ENCODE measurements at places on chromosomes 13 and 19.

DNA sequence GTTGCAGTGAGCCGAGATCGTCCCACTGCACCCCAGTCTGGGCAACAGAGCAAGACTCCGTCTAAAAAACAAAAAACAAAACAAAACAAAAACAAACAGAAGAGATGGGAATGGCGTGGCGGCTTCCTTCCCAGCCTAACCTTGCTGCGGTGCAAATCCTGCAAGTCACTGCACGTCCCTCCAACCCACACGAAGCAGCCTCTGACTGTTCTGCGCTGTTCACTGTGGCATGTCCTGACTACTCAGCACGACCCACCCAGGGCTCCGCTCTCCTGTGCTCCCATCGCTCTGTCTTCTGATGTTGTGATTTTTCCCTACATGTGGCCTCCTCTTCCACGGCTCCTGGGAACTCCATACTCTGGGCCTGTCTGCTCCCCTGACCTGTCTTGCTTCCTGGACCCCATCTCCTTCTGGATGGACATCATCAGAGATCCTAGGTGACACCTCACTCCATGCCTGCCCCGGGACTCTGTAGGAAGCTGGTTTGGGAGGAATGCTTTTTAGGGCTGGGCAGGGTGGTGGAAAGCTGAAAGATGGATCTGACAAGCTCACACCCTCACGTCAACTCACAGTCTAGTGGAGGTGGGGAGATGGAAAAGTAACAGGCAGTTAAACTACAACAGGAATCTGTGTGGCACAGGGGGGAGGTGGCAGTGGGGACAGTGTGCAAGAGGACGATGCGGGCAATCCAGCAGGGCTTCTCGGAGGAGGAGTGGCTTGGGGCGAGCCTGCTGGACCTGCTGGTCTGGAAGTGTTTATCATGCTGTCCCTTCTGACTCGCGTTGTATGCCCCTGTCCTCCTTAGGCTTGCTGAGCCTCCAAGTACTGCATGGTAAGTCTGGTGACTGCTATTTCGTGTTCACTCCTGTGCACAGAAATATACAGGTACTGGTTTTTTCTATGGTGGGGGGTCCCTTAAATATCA lies 18.8 kb downstream of the ZSCAN5A start:
- DNase-seq: no peak

GRCh38 chr13:106260352-106260751 lies 275.1 kb downstream of the EFNB2 start:
- DNase-seq: no peak

GRCh38 chr19:3544742-3545668 lies 6.0 kb downstream of the TEKTIP1 start:
- peak; percentile 60 for DNase-seq

DNA sequence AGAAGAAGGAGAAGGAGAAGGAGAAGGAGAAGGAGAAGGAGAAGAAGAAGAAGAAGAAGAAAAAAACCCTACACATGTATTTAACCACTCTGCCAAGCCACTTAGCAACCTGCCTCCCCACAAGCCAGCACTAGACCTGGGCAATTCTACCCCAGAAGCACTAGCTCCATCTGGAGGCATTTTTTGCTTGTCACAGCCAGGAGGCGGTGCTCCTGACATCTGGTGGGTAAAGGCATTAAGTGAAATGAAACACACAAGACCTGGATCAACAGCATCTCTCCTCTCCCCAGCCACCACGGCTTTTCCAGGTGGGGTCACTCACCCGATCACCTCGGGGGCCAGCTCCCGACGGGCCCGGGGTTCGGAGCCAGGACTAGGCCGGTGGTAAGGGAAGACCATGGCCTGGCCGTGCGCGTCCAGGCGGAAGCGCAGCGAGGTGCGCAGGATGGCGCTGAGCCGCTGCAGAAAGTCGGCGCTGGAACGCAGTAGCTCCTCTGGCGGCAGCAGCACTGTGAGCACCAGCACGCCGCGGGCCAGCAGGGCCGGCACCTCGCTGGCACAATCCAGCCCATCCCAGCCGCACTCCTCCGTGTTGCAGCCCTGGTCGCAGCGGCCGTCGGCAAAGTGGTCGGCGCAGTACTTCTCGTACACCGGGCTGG lies 26.9 kb downstream of the NOTCH3 start:
- no peak for DNase-seq

GRCh38 chr13:30895773-30896172 lies 10.3 kb upstream of the MEDAG start:
- DNase-seq: no peak

DNA sequence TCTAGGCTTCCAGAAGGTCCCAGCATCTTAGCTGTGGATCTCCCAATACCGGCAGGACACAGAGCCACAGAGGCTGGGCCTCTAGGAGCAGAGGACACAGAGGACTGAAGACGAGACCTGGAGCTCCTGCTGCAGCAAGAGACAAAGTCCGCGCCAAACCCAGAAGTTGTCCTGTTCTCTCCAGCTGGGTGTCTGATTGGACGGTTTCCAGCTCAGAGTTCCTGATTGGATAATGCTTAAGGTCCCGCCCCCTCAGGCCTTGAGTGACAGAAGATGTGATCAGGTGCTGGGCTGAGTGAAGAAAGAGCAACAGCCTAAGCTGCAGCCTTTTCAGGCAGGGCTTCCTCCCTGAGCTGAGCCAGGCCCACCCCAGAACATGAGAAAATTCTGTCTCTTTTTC lies 59.9 kb upstream of the ZNF85 start:
- no peak for DNase-seq

DNA sequence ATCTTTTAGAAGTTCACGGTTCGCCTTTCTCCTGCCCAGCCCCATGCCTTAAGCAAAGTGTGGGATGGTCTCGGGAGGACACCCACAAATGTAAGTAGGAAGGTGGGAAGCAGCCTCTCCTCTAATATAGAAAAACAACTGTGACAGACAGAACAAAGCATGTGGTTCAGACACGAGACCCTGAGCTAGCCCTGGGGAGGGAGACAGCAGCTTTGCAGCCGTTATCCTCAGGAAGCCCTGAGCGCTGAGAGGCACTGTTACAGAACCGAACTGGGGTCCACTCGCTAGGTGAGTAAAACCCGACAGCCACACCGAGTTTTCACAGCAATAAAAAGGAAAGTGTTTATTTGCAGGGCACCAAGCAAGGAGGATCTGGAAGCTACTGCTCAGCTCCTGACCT lies 210.6 kb downstream of the UQCRFS1 start:
- DNase-seq: no peak

GRCh38 chr19:3441089-3441985 lies 39.0 kb downstream of the SMIM24 start:
- no peak for DNase-seq

DNA sequence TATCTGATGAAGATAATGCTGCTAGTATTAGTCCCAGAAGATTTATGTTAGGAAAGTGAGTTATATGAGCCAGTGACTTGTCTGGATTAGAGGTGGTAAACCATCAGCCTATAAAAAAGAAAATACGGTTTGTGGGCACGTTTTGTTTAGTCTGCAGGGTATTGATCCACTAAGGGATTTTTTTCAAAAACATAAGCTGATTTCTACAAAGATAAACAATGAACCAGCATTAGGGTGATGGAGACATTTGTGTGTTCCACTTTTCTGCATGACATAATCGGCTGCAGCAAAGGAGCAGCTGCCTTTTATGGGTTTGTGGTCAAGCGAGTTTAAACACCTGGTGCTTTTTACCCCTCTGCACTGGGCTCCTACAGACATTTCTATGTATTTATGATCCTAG lies 836.4 kb upstream of the GPC6 start:
- DNase-seq: no peak

DNA sequence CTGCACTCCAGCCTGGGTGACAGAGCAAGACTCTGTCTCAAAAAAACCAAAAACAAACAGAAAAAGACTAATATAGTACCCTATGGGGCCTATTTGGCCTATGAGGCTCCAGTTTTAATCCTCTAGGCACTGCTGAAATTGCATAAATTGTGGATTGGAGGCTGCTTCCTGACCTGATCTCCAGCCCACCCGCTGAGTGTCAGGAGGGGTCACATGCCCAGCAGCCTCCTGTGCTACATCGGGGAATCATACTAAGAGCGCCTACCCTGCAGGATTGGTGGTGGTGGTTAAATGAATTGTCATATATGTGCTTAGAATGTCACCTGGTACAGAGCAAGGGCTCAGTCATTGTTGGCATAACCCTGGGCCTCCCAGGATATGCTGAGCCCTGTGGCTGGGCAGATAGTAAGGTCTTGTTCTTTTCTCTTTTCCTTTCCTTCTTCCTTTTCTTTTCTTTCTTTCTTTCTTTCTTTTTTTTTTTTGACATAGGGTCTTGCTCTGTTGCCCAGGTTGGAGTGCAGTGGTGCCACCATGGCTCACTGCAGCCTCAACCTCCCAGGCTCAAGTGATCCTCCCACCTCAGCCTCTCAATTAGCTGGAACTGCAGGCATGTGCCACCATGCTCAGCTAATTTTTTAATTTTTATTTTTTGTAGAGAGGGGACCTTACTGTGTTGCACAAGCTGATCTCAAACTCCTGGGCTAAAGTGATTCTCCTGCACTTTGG lies 31.3 kb downstream of the LTBP4 start:
- DNase-seq: no peak

GRCh38 chr13:95275322-95276036 lies 25.8 kb downstream of the ABCC4 start:
- DNase-seq: no peak

GRCh38 chr13:100244431-100244830 lies 155.5 kb downstream of the PCCA start:
- no peak for DNase-seq

- DNase-seq: no peak
Observed at GRCh38 chr19:14826006-14826405, 9.0 kb downstream of the OR7A5 start.

GRCh38 chr13:114069376-114070097 lies 62.9 kb downstream of the RASA3 start:
- no peak for DNase-seq

DNA sequence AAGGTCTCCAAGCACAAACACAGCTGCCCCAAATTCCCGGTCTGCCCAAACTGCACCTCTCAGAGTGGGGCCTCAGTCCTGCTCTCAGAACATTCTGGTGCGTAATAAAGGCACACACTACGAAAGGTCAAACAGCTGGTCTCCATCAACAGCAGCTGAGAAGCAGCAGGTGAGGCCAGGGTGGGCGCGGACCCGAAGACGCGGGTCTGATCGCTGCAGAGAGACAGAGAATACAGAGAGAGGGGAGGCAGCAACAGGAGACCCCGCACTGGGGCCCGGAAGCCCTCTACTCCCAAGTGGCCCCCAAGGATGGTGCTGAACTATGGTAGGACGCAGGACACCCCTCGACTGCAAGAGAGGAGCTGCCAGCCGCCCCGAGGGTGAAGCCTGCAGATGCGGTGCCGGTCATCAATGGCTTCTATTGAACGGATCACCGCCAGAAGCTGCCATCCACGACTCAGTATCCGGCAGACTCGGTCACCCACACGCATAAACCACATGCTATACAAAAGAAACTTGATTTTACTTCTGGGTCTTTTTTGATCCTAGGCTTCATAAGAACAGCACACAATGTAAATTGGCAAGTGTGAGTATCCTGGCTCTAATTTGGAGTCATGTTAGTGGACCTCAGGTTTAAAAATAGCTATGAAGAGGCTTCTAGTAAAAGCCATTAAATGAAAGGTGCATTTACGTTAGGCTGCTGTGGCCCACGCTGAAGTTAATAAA lies 33.4 kb downstream of the STK24 start:
- no peak for DNase-seq

- DNase-seq: no peak
Observed at GRCh38 chr19:45245826-45246225, 619 bp upstream of the EXOC3L2 start.

DNA sequence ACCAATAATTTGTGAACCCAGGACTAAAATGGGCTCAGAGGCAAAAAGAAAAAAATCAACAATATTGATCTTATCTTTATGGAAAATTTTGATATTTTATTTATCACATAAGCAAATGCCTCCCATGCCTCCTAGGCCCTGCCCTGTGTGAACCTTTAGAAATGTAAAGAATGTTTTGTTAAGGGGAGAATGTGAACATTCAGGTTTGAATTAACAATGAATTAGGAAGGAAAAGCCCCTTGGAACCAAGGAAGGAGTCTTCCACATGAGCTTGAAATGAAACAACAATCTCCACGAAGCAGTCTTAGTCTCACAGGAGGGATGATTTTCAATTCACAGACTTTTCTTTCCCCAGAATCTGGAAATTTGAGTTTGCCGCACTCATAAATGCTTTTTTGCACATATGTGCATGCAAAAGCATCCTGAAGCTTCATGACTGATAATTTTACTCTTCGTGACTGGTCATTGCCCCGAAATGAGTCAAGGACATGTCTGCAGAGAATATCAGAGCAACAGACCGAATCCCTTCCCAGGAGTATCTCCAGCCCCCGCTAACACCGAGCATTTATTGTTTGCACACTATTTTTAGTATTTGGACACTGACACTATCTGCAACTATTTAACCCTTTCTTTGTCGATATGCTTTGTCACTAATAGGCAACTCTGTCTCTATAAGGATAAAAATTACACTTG lies 135.2 kb downstream of the DCT start:
- DNase-seq: no peak

DNA sequence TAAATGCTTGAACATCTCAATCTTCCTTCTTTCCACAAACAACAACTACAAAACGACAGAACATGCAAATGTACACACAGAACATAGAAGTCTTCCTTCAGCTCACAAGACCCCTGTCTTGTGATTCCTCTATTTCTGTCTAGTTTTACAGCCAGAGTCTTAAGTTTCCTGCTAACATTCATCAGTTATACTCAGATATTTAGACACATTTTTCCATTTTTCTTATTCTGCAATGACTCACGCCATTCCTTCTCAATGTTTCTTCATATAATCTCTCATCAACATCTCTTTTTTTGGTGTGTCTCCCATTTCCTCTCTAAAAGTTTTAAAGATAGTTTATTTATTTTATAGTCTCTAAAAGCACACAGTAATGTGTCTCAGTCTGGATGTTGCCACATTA lies 1872.9 kb upstream of the PCDH20 start:
- DNase-seq: no peak

GRCh38 chr13:111394211-111394922 lies 73.9 kb downstream of the TEX29 start:
- DNase-seq: no peak

- no peak for DNase-seq
Observed at GRCh38 chr19:4692251-4693077, 22.3 kb upstream of the MYDGF start.

- DNase-seq: no peak
Observed at GRCh38 chr19:50590191-50590590, 22.0 kb upstream of the LRRC4B start.

- DNase-seq: no peak
Observed at GRCh38 chr13:98236197-98236596, 59.1 kb upstream of the RNF113B start.

DNA sequence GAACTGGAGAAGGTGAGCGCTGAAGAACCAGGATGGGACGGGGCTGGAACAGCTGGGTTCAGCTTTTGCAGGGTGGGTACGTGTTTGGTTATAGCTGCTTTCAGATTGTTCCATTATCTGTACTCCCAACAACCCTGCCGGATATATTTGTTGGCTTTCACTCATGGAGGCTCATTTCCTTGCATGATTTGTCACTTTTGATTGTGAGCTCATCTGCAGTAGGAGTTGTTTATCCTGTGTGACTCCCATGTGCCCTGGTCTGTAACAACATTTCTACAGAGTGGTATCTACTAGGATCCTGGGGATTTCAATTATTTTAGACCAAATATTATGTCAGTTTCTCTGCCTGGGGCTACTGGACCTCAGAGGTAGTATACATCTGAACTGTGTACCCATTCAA lies 5.4 kb downstream of the ARL11 start:
- no peak for DNase-seq
